ENCODE measurements at places on chromosomes 11 and 22. TPM values are rescaled to one million over a fixed set of nuclear protein-coding genes. Genes with fewer than 3 reads are reported as not detected.

Gene HPX
- 1.3 TPM for total RNA-seq

Gene PGA4
- total RNA-seq = 1.7 TPM

Gene CASP1
- 7.0 TPM for total RNA-seq

DNA sequence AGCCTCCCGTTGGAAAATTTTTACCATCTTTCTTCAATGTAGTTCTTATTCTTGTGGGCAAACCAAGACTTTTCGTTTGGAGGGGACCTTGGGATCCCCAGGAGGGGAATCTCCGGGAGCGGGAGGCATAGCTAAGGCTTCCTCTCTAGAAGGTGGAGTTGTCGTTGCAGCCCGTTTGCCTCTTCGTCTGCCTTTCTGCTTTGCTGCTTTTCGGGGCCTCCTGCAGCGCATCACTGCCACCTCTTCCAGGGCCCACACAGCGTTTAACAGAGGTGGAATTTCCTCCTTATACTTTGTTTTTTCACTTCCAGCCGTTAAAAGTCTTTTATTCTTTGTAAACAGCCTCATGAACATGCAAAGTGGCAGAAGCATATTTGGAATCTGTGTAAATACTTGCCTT, 3.5 kb upstream of the IFITM3 start:
- DNase-seq = no peak

DNA sequence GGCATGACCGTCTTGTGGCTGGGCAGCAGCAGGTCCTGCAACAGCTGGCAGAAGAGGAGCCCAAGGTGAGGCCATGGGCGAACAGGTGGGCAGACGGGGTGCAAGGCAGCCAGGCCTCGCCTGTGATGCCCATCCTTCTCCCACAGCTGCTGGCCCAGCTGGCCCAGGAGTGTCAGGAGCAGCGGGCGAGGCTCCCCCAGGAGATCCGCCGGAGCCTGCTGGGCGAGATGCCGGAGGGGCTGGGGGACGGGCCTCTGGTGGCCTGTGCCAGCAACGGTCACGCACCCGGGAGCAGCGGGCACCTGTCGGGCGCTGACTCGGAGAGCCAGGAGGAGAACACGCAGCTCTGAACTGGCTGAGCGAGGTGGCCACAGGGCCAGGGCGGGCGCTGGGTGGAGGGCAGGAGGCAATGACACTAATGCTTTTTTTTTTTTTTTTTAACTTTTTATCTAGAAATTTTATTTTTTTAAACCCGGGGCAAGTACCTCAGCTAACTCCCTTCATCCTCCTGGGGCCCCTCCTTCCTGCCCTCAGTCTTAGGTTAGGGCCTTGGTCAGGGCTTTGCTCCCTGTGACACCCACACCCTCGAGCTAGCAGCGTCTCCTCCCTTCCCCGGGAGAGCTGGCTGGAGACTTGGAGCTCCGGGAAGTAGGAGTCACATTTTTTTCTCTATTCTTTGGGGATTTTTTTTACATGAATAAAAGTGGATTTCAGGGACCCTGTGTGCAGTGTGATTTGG, 16.0 kb downstream of the PLCB3 start:
- no peak for DNase-seq

- DNase-seq = no peak
Observed at GRCh38 chr11:1234054-1234720, 11.3 kb downstream of the MUC5B start.

DNA sequence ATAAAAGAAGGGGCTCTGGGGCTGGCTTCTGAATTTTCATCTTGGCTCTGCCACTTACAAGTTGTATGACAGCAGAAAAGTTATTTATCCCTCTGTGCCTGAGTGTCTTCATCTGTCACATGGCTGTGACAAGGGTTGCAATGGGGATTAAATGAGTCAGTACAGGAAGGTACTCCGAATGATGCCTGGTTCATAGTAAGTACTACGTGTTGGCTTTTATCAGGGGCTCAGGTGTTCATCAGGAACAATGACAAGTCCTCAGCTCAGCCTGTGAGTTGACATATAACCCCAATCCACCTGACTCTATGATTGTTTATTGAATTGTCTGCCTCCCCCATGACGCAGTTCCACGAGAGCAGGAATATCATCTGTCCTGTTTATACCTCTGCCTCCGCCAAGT, 45.7 kb downstream of the PAMR1 start:
- no peak for DNase-seq

- DNase-seq = no peak
Observed at GRCh38 chr22:32466496-32466895, 2.2 kb upstream of the BPIFC start.

GRCh38 chr11:67119585-67120391, 725 bp downstream of the KDM2A start:
- DNase-seq = peak; percentile 52

DNA sequence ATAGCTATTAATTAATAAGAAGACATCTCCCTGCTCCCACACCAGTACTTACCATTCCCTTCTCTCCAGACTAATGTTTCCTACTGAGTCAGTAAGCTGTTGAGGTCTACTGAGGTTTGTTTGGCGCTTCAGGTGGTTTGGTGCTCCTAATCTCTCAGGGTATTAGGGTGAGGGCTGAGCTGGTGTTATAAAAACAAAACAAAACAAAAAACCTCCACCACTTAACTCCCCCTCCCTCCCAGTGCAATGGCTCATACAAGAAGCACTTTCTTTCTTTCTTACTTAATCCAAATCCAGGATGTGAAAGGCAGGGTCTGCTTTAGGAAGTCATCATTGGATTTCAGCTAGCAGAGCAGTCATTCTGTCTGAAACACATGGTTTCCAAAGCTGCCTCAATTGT, 15.3 kb downstream of the CSTPP1 start:
- no peak for DNase-seq

Measured in muscle of leg (tissue), 16 donors.